ENCODE measurements at places on chromosomes 6 and 20.

DNA sequence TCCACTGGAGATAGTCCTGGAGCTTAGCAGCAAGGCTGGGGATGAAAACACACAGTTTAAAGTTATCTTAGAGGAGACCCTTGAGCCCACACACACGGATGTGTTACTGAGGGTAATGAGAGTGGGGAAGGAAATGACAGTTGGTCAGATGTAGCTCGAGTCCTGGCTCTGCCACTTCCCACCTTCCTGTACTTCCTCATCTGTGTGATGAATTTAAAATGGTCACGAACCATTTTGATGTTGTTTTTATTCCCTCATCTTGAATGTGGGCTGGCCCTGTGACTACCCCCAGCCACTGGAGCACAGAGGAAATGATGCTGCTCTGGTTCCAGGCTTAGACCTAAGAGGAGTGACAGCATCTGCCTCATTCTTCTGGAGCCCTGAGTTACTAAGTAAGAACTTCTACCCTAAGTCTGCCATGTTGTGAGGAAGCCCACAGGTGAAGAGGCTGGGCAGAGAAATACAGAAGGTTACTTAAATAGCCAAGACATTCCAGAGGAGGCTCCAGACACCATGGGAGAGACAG lies 141.2 kb downstream of the NRN1 start:
- H3K27me3 ChIP-seq: peaks cover 19% of the 10 kb centered on the region
- no peaks in the 10 kb centered on the region for H3K36me3 ChIP-seq
- no peak overlapping the region for H3K27ac ChIP-seq

- peaks cover 3% of the 10 kb centered on the region for H3K27me3 ChIP-seq
- no peaks in the 10 kb centered on the region for H3K4me1 ChIP-seq
- H3K27ac ChIP-seq: no peak overlapping the region
- DNase-seq: no peak
Measured at GRCh38 chr6:163935158-163935762, 520.7 kb downstream of the QKI start.

GRCh38 chr20:2052741-2053140 lies 48.9 kb upstream of the STK35 start:
- no peaks in the 10 kb centered on the region for H3K4me1 ChIP-seq
- H3K36me3 ChIP-seq: no peaks in the 10 kb centered on the region
- no peak for DNase-seq
- H3K27ac ChIP-seq: no peak overlapping the region
- peaks cover 19% of the 10 kb centered on the region for H3K27me3 ChIP-seq

DNA sequence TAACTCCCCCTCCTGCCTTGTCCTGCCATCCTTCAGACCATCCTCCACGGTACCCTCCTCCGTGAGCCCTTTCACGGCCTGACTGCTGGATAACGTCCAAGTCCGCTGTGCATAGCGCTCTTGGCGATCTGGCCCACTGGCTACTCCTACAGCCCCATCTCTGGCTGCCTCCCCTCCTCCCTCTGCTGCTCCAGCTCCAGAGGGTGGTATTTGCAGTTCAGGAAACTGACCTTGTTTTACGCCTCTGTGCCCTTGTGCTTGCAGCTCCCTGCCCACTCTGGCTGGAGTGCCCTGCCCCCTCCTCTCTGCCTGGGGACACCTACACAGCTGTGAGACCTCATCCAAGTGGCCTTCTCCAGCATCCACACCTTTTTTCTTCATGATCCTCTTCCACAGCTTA lies 6.5 kb upstream of the RREB1 start:
- no peaks in the 10 kb centered on the region for H3K27me3 ChIP-seq
- H3K4me3 ChIP-seq: no peak overlapping the region
- peaks cover 12% of the 10 kb centered on the region for H3K4me1 ChIP-seq
- no peaks in the 10 kb centered on the region for H3K36me3 ChIP-seq

- H3K4me3 ChIP-seq: no peak overlapping the region
- H3K36me3 ChIP-seq: no peaks in the 10 kb centered on the region
- H3K27me3 ChIP-seq: peaks cover 40% of the 10 kb centered on the region
- no peaks in the 10 kb centered on the region for H3K4me1 ChIP-seq
- no peak for DNase-seq
Measured at GRCh38 chr20:60993433-60994044, 258.5 kb upstream of the CDH4 start.

Data from progenitor cell of endocrine pancreas (in vitro differentiated cells).